ENCODE measurements at places on chromosomes 3 and 15. TPM values are rescaled to one million over a fixed set of nuclear protein-coding genes. Genes with fewer than 3 reads are reported as not detected.

DNA sequence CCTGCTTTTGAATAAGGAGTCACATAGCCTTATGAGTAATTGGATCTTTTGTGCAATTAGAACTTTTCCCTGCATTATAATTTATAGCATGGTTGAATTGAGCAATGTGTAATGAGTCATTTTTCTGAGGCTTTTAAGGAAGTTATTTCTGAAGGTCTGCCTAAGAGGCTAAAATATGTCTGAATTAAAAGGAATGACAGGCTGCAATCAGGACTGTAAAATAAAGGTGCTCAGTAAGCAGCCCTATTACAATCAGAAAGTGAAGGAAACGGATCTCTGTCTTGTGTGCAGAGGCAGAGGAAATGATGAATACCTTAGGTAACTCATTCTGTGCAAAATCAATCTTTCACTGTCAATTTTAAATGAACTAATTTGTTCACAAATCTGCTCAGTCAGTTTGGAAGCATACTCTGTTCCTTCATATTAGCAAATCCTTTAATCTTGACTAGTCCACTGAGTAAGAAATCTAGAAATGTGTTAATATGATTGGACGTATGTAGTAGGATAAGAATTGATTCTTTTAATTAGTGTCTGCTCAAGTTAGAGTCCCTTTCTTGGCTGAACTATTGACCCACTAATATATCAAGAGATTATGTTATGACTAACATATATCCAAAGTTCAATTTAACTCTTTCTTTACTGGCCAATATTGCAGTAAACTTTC is 290.1 kb downstream of the ZIC1 start:
- no peak for DNase-seq

DNA sequence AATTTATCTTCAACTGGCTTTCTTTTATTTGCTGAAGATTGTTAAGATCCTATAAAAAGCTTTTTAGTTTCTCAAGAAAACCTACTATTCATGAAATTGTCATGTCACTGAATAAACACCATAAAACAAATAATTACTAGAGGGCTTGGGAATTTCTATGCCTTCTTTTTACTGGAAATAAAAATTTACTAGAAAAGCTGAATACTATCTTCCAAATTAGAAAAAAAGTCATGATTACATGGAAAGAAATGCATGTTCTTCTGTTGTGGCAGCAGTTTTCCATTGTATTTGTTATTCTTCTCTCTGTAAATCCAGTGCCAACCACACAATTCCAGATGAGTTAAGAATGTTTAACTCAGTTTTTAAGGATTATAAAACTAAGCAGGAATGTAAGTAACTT is 153.8 kb downstream of the RAP2B start:
- DNase-seq = no peak

GRCh38 chr15:71707230-71708050 is 102.9 kb upstream of the NR2E3 start:
- DNase-seq = no peak

SLC22A13 gene
- 1.4 TPM for total RNA-seq

DNA sequence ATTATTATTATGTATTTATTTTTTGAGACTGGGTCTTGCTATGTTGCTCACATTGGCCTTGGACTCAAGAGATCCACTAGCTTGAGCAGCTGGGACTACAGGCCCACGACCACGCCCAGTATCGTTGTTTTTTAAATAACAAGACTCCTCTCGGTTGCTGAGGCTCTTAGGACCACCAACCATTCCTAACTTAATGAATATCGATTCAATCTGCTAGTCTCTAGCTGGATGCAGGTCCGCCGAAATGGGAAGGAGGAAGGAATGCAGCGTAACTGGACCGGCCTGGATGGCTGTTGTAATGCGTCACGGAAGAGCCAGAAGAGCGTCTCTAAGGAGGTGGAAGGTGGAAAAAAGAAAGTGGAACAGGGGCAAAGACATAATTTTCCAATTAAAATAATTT is 1.7 kb downstream of the ANXA2 start:
- DNase-seq = no peak

- no peak for DNase-seq
Measured at GRCh38 chr3:53704363-53704725, 141.9 kb downstream of the CHDH start.

DNA sequence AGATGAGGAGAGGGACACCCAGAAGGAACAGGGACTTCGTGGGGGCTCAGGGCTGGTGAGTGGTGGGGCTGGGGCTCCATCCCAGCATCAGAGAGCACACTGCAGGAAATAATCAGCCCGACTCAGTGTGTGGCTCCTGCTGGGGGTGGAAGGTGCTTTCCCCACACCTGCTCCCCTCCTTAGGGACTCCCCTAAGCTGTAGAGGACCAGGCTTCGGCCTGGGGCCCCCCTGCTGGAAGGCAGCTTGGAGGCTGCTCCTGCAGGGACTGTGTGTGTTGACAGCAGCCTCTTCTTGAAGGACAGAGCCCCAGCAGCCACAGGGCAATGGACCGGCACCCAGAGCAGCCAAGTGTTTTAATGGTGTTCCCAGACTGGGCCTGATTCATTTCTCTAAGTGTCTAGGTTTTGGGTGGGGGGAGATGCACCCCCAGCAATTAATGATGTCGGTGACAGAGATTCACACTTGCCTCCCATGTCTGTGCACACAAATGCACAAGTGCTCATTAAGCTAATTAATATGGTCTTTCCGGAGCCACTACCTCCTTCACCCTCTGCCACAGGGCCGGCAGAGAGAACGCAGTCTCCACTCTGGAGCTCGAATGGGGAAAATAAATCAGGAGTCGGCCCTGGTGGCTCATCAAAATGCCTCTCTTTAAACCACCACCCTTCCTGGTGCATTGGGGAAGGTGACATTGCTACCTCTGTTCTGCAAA is 16.9 kb upstream of the FGD5 start:
- no peak for DNase-seq

DNA sequence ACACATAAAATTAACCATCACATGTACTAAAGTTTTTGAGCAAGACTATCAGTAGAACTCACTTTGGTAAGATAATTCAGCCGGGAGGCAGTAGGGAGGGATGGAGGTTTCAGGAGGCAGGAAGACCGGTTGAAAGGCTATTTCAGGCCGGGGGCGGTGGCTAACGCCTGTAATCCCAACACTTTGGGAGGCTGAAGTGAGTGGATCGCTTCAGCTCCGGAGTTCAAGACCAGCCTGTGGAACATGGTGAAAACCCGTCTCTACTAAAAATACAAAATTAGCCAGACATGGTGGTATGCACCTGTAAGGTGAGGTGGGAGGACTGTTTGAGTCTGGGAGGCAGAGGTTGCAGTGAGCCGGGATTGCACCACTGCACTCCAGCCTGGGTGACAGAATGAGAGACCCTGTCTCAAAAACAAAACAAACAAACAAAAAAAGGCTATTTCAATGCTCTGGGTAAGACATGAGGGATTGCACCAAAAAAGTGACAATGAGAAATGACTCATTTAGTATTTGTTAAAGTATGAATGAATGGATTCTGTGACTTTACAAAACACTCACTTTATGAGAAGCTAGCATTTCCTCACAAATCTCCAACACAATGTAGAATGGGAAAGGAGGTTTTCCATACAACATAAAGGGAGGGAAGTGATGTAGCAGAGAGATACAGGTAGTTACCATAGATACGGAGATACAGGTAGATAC is 43.9 kb downstream of the SH3BP5 start:
- no peak for DNase-seq

- DNase-seq = no peak
Measured at GRCh38 chr15:66249605-66250174, 3.9 kb downstream of the MEGF11 start.

DNA sequence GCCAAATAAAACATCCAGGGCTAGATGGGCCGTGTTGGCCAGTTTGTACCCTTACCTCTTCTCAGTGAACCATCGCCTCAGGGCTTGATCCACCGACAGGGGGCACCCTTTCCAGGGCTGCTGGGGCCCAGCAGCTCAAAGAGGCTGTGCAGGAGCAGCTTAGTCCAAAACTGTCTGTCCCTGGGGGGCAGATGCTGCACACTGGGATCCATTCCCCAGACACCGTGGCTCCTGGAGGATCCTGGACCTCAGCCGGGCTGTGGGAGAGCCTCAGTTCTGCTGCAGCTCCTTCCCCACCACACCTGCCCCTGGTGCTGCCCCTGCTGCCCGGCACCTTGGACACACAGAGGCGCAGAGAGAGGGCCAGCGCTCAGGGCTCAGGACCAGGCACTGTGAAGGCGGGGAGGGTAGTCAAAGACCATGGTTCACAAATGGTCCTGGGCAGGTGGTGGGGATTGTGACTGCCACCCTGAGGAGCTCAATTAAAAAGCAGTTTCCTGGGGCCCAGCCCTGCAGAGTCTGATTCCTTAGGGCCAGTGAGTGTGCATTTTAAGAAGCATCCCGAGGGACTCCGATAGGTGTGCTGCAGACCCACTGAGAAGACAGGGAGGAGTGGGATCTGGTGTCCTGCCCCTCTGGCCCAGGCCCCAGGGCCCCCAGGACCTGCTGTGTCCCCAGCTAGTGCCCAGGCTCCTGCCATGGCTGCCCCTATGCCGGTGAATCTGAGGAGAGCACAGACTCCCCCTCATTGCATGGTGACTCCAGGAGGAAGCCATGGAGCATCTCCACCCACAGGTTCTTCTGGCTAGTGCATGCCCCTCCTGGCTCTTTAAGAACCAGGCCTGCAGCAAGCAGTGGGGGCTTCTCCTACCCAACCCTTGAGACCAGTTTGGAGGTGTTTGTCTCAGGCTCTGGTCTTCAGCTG is 86.5 kb upstream of the PRR20G start:
- no peak for DNase-seq

HAPLN3 gene
- total RNA-seq = 9.6 TPM
